ENCODE measurements at places on chromosomes 6 and 20. TPM values are rescaled to one million over a fixed set of nuclear protein-coding genes. Genes with fewer than 3 reads are reported as not detected.

DNA sequence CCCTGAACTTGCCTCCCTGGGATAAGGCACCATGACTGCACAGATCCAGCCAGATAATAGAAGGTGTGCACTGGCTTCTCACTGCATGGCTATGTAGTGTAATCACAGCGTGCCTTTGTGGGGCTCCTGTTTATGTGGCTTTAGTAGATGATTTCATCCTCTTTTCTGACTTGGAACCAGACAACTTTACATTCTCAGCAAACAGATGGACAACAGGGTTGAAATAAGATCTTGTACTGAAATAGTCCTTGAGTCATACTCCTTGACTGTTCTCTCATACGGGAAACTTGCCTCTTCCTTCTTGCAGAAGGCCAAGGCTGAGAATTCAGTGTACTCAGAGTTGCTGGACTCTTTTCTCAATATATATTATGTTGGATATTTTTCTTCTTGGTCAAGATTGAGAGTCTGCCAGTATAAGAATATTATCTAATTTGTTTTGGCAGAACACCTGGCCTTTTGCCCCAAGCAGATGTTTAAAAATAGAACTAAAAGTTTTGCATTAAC is 25.0 kb upstream of the RNF144B start:
- no peak for DNase-seq

C6orf132 gene
- 0.15 TPM for total RNA-seq

E2F1 gene
- 68.8 TPM for total RNA-seq

- DNase-seq, result no peak
Observed at GRCh38 chr6:109351231-109352130, 30.8 kb downstream of the CD164 start.

DNA sequence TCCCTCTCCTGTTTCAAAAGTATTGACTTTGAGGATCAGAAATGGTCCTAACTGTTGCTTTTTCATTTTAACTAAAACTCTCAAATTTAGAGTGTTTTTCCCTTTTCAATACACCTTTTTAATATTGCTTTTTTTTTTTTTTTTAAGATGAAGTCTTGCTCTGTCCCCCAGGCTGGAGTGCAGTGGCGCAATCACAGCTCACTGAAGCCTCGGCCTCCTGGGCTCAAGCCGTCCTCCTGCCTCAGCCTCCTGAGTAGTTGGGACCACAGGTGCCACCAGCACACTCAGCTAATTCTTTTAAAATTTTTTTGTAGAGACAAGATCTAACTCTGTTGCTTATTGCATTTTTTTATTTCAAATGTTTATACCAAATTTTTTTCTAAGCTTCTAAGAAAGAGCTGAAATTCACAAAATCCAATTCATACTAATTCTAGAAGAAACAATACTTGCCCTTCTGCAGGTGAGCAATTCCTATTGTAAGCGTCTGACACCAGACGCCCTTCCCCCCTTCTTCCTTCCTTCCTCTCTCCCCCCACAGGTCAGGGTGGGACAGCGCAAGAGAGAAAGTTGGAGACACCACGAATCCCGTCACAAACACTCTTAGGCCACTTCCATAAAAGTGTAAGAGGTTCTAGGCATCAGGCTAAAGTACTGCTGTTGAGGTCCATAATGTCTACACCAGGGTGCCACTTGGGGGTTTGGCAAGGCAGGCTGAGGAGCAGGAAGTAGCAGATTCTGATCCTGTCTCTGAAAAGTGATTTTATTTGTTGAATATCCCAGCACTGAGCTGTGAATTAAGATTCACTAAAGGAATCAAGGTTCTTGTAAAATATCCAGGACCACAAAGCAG is 12.8 kb downstream of the DLL1 start:
- DNase-seq, result no peak

DNA sequence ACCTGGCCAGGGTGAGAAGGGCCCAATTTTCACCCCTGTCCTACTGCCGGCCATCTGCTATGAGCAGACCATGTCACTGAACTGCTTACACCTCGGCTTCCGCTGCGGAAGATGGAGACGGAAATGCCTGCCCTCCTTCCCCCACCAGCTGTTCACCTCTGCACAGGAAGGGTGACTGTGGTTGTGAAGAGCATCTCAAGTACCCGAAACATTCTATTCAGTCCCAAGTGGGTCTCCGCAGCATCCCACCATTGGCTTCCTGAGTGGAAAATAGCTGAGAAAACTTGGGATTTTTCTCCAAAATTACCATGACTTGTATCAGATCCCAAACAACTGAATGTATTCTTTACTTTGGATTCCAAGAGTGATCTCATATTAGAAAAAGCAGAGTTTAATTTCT is 16.1 kb downstream of the DOK5 start:
- DNase-seq, result no peak

- DNase-seq, result no peak
Observed at GRCh38 chr20:35264755-35265154, 13.2 kb downstream of the MMP24OS start.

BNIP5 gene
- not detected for total RNA-seq

DNA sequence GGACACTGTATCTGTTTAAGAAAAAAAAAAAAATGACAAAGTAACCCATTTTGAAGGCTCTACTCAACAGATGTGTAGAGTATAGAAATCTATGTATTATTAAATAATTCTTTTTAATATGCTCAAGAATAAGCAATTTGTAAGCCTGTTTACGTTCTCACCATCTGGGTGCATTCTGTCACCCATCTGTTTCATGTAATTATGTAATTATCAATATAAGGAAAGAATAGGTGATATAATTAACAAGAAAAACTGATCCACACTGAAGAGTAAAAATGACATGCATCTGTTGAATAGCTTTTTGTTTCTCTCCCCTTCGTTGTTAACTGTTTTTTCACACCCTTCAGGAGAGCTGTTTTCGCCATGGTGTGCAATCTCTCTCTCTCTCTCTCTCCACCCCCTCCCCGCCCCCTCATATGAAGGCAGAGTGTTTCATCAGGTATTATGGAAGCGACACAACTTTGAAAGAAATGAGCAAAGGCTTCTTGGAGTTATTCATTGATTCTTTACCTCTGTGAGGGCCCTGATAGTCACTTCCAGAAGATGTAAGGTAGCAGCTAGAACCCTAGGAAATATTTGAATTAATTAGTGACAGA is 154.3 kb upstream of the INSM1 start:
- DNase-seq, result no peak

DNA sequence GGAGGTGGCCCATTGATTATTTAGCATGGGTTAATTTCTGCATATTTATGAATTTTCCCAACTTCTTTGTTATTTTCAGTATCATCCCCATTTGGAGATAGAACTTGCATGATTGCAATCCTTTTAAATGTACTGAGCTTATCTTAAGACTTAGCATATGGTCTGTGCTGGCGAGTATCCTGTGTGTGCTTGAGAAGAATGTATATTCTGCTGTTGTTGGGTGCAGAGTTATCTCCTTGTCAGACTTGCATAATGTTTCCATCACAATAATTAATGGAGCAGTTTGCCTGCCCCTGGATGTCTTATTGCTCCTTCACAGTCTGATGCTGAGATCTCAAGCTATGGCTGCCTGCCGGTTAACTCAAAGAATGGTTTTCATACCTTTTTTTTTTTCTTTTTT is 112.6 kb downstream of the CDYL start:
- DNase-seq, result no peak

DNA sequence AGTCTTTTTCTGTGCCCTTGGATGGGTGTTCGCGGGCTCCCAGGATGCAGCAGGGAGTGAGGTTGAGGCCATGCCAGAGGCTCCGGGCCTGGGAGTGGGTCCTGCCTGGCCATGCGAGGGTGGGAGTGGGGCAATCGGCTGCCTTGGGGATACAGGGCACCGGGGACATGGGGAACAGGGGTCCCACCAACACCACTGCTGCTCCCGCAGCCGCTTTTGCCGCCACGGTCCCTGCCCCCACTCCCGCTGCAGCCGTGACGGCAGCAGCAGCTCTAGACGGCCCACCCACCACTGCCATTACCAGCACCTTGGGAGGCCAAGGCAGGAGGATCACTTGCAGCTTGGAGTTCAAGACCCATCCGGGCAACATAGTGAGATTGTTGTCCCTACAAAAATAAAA is 35.3 kb upstream of the FAM50B start:
- DNase-seq, result no peak

- DNase-seq, result no peak
Observed at GRCh38 chr6:126888727-126889725, 229.4 kb upstream of the RSPO3 start.

- no peak for DNase-seq
Observed at GRCh38 chr20:15597306-15597705, 975.9 kb downstream of the KIF16B start.

UNC5CL gene
- total RNA-seq, result 1.1 TPM

TFAP2C gene
- not detected for total RNA-seq

CDSN gene
- not detected for total RNA-seq

DNA sequence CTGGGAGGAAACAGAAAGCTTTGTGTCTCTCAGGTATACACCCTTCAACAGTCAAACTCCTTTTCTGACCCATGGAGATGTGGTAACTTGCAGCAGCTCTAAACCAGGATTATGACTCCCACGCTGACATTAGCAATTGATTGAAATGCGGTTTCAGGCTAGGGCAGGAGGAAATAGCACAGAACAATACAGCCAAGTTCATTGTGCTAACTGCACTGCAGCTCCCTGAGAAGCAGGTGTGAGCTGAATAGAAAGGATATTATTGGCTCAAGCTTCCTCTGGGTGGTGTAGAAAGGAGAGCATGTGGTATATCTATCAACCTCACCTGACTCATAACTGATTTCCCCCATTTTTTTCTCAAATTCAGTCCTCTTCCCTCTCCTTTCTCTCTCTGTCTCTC is 612.3 kb upstream of the BTBD3 start:
- DNase-seq, result no peak

DNA sequence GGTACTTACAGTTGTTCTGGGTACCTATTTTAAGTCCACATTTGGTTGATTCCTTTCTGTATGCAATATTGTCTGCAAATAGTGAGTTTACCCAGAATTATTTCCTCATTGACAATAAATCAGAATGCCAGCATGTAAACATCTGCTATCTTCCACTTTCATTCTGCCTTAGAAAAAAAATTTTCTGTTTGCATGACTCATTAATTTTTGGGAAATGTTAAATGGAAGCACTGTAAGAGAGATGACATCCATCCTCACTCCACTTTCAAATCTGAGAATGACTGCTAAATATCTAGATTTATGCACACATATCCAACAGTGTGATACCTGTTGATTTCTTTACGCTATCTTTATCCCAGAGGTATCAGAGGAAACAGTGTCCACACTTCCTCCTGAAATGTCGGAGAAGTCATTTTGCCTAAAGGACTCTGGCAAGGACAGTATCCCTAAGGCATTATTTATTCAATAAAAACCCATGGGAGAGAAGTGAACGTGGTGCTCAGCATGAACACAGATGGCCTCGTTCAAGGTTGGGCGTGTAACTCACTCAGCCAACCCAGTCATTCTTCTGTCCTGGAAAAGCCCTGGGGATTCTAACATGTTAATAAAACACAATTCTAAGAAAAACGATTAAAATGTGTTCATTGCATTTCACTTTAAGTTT is 780.9 kb downstream of the QKI start:
- DNase-seq, result no peak

FOXF2 gene
- total RNA-seq, result not detected

SLCO4A1 gene
- total RNA-seq, result 42.0 TPM

- no peak for DNase-seq
Observed at GRCh38 chr6:166270706-166271375, 37.4 kb downstream of the PRR18 start.

DNA sequence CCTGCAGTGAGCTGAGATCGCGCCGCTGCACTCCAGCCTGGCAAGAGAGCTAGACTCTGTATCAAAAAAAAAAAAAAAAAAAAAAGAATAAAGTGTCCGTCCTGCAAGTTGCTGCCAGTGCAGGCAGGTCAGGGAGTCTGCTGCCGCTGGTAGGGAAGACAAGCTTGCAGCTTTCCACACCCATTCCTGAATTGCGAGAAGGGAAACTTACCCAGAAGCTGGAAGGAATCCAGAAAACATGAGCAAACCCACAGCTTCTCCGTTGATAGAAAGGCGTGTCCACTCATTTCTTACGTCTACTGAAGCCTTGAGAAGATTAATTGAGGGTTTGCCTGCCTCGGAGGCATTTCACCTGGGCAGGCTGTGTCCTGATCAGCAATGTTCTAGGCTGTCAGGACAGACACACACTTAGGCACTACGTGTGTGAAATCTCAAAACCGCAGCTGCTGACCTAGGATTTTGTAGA is 61.6 kb upstream of the DSP start:
- DNase-seq, result no peak

GRCh38 chr6:20182926-20183521 is 29.2 kb downstream of the MBOAT1 start:
- no peak for DNase-seq

DNA sequence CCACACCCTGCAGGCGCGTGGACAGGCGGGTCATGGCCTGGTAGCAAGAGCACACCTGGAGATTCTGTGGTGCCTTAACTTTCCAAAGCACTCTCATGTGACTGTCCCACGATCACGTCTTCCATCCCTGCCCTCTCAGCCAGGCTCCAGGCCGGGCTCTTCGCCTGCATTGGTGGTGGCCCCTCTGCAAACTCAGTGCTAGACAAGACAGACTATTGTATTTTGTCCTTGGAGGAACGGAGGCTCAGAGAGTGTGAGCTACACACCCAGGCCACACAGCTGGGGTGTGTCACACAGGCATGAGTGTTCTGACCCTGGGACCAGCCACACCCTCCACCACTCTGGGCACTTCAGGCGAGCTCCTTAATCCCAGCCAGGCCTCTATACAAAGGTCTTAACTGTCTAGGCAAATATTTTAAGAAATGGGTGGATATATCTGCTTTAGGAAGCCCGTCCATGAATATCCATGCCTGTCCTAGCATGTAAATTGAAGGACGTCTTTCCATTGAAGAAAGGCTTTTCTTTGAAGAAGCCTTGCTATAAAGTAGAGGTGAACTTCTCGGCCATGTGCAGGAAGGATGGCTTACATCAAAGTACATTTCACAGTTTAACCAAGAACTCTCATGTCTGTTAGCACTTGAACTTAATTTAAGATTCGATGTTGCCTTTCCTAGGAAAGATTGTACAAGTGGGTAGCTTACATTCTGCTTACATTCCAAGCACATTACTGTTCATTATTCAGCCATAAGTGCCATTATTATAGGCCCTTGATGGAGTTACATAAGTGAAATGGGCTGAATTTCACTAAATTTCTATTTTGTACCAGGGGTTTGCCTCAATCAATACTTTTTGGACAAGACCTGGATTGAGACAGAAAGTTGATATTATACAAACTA is 263.9 kb downstream of the DLL1 start:
- DNase-seq, result no peak

MOG gene
- total RNA-seq, result not detected

HRH3 gene
- not detected for total RNA-seq

DNA sequence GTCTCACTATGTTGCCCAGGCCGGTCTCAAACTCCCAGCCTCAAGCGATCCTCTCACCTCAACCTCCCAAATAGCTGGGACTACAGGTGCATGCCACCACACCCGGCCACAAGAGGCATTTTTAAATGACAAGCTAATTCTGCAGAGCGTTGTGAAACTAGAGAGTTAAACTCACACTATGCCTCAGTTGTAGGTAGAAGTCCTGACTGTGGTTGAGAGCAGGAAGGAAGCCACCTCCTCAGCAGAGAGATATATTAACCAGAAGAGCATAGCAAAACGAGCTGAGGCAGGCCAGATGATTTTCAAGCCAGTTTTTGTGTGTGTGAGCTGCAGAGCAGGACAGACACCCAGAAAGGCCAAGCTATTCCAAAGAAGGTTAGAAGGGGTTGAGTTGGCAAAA is 150.3 kb downstream of the MBOAT1 start:
- DNase-seq, result no peak

PAX1 gene
- not detected for total RNA-seq

GRCh38 chr6:3061501-3061941 is 6.8 kb upstream of the RIPK1 start:
- no peak for DNase-seq

Data from CD8-positive, alpha-beta memory T cell (primary cell).